ENCODE measurements at places on chromosomes 5 and 9. TPM values are rescaled to one million over a fixed set of nuclear protein-coding genes. Genes with fewer than 3 reads are reported as not detected.

DNA sequence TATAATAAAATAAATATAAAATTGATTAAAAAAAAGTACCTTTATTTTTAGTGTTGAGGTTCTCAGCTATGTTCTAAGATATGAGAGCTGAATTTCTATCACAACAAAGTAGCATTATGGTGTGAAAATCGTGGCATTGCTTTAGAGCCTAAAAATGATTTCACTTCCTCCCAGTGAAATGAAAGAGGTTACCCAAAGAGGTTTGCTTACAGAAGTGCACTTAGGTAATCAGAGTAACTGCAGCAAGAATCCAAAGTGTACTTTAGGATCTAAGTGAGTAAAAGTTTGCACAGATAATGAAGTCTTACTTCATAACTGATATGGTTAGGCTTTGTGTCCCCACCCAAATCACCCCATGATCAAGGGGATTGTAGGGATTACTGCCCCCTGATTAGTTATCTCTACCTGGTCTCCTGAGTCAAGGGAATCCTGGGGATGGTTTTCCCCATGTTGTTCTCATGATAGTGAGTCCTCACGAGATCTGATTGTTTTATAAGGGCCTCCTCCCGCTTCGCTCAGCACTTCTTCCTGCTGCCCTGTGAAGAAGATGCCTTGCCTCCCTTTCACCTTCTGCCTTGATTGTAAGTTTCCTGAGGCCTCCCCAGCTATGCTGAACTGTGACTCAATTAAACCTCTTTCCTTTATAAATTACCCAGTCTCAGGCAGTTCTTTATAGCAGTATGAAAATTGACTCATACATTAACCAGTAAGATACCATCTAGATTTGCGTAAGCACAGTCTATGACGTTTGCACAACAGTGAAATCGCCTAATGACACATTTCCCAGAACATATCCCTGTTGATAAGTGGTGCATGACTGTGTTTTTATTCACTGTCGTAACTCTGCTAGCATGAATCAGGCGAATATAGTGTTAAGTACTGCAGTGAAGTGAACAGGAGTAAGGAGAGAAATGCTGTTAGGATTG is 40.3 kb upstream of the LRRC70 start:
- DNase-seq, result peak; percentile 34

Gene KLHL3
- total RNA-seq, result 50.4 TPM

DNA sequence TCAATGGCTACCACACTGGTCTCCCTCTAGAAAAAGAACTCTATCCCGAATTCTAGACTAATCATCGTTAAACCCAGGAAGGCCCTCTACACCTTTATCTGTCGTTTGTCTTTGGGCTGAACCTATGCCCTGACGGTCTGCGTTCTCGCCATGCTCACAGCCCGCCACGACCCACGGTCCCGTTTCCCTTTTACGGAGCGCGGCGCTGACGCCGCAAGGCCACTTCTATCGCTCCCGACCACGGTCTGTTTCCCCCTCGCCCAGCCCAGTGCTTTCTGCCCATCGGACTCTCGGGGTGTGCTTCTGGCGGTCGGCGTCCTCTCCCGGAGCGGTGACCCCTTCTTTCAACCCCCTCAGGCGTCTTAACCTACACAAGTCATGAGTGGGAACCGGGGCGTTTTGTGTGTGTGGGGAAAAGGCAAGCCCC is 974 bp downstream of the C9orf40 start:
- DNase-seq, result no peak

Gene TJP2
- total RNA-seq, result 45.7 TPM

DNA sequence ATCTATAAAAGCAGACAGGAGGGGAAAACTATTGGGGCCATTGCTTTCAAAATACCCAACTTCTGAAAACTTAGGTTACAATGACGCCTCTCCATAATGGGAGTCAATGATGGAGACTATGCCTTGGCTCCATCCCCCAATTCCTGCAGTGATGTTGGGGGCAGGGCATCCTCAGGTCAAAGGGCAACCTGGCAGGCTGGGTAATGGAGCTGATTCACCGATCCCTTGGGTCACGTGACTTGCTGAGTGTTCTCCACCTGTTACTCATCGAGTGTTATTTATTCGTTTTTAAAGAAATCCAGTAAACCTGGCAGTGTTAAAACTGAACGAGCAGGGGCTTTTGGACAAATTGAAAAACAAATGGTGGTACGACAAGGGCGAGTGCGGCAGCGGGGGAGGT is 244.4 kb downstream of the FAM114A2 start:
- DNase-seq, result no peak

DNA sequence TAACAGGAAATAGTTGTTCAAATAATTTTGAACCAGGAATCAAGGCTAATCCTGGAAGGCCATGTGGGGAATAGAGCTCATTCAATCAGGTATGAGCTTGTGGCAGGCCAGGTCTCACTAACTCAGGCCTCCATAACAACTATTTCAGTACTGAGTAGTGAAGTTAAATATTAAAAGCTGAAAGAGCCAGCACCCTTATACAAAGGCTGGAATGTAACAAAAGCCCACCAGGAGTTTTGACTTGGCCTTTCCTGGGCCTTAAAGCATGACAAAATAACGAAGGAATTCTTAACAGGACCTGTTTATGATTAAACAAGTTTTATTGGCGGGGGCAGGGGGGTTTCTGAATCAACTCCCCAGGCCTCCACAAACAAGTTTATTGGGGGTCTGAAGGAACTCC is 1146.7 kb downstream of the CDH9 start:
- no peak for DNase-seq

DNA sequence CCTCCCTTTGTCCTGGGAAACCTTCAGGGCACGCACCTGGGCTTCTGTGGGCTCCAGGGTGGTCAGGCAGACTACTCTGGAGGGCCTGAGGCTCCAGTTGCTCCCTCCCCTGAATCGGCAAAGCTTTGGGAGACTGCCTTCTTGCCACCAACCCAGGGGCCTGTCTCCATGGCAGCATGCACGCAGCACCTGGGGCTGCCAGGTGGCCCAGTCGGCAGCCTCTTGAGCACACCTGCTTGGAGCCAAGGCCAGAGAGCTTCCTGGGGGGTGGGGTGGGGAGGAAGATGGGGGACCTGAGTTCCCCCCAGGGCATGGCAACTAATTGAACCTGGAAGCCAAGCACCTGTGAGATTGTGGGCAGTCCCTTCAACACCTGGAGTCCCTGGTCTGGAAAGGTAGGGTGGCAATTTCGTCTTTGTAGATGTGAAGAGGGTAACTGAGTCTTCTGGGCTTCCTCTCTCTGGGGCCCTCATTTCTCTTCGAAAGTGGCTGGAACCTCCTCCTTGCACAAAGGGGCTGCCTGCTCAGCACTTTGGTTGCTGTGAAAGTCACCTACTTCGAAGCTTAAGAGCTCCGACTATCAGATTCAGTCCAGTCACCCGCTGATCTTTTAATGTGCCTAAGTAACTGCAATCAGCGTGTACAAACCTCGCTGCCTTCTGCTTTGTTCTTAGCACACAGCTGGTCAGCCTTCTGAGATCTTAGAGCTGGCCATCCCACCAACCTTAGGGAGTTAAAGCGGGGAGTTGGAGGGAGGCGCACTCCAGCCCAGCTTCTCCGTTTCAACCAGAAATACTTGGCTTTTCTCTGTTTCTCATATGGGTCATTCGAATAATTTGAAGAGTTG is 4.0 kb downstream of the RNF183 start:
- no peak for DNase-seq

Gene IFNK
- total RNA-seq, result not detected

All from dermis microvascular lymphatic vessel endothelial cell (primary cell).